Activated CD4-positive, alpha-beta T cell treated with anti-CD3 and anti-CD28 coated beads, Interleukin-2, Interleukin-4, amounts not matched to agents 100 ng/mL and 50 ng/mL, durations not matched to agents 16 hours and 8 hours (primary cell): ENCODE measurements at places on chromosomes 5 and 9.

DNA sequence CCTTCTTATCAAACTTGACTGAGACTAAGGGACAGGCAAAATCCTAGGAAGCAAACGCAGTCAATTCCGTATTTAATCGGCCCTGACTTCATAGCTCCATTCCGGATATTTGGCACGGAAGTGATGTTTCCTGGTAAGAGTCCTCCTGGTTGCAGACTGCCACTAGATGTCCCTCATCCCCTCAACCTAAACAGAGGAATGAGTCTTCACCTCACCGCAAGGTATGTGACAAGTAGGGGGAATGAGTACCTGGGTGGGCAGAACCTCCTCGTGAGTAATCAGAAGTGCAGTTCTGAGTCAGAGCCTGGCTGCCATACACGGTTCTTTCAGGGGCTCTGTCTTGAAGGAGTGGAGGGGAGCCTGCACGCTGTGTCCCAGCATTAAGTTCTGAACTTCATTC, 173.6 kb downstream of the MUSK start:
- no peak for DNase-seq

GRCh38 chr5:32984851-32985610, 273.9 kb downstream of the NPR3 start:
- DNase-seq, result no peak

- peak; percentile 30 for DNase-seq
These were observed 107.4 kb upstream of the DMAC1 start for GRCh38 chr9:7906783-7907550.

DNA sequence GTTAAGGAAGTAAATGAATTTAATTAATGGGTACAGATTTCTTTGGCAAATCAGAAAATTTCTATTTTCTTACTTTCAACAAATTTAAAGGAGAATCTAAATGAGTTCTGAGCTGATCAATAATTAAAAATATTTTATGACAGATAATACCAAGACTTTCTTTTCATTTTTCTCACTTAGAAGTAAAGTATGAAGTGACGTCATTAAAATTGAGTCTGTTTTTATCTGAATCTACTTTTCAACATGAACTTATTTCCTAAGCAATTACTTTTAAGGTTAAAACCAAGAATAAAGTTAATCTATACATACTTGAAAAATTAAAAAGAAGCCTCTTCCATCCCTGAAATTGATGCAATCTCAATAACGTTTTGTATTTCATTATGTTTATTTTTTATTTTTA, 552.8 kb upstream of the ST8SIA4 start:
- no peak for DNase-seq

GRCh38 chr9:127862075-127863011, 7.9 kb upstream of the ENG start:
- DNase-seq, result no peak

DNA sequence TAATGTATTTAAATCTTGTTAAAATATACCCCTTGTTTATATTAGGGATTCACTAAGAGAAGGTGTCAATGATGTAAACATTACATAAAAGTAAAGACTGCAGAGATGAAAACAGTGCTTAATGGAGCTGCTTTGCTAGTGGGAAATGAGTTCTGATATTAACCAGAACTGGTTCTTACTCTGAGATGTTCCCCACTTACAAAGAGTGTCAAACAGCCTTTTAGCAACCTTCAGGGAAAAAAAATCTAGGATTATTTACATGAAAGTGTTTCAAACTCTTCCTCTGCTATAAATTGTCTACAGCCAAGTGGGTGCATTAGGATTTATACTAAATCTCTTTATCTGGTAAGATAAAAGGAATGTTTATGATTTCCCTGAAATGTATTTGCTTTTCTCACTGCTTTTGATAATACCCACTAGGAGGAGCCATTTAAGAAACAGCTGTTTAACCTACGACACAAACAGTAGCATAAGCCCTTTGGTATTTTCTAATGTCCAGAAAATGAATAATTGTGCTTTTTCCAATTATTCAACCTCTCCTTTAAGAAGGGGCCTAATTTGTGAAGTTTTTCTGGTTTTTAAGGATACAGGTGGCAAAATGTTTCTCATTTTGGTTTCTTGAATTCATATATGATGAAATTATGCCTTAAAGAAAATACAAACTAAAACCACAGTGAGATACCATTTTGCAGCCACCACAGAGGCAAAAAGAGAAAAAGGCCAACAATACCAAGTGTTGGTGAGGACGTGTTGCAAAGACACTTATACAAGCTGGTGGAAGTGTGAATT, 186.3 kb downstream of the TLE4 start:
- DNase-seq, result no peak

DNA sequence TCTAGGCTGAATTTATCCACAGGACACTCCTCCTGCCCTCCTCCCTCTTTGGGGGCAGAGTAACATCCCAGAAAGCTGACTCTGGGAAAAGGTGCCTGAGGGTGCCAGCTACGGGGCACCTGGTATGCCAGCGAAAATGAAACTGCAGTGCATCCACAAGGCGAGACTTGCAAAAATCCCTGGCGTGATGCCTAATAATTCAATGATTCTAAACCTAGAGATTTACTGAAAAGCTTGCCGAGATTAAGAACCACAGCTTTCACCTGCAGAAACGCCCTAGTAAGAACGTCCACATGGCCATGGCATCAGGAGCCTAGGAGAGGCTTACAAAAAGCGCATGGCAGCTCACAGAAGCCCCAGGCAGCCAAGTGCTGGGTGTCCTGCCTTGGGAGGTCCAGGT, 20.9 kb downstream of the CCNJL start:
- DNase-seq, result no peak

- DNase-seq, result no peak
These were observed 1294.8 kb upstream of the ACO1 start for GRCh38 chr9:31089549-31090221.

DNA sequence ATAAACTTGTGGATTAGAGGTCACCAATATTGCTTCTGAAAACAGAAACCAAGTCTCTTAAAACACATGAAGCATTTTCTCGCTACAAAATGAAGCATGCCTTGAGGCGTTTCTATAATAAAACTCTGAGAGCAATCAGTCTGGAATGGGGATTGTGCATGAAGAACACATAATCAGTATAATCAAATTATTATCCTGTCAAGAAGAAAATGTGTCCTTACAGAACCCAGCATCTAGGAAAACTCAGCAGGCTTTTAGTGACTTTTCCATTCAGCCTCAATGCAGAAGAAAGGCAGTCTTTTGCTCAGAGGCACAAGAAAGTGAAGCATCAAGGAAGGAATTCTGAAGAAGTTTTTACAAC, 121.9 kb downstream of the CDH18 start:
- no peak for DNase-seq

DNA sequence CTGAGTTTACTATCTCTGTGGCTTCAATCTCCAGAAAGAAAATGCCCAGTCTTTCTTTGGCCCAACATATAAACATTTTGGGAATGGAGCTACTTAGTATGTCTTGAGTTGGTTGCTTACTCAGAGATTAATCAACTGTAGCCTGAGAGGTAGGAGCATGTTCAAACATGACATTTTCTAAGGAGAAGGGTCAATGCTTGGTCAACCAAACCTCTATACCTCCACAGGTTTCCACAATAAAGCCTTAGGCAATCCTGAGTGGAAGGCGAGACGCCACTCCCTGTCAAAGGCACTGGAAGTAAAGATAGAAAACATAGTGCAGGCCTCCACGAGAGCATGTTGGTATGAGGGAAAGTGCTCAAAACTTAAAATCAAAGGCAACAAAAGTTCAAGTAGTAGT, 411.4 kb downstream of the KCTD16 start:
- DNase-seq, result no peak

DNA sequence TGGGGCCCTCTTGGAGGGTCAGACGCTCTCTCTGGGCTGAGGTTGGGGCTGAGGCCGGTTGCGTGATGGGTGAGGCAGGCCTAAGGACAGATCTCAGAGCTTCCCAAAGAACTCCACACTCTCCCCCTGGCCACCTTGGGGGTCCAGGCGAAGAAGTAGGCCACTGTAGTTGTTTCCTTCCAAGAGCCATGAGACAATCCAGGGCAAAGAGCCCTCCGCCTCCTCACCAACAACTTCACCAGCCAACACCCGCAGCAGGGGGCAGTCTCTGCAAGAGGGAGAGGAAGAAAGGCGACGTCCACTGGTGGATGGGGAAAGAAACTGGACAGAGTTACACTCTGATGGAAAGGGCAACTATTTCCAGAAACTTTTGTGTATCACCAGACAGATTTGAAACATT, 10.7 kb downstream of the SLC35A4 start:
- no peak for DNase-seq

DNA sequence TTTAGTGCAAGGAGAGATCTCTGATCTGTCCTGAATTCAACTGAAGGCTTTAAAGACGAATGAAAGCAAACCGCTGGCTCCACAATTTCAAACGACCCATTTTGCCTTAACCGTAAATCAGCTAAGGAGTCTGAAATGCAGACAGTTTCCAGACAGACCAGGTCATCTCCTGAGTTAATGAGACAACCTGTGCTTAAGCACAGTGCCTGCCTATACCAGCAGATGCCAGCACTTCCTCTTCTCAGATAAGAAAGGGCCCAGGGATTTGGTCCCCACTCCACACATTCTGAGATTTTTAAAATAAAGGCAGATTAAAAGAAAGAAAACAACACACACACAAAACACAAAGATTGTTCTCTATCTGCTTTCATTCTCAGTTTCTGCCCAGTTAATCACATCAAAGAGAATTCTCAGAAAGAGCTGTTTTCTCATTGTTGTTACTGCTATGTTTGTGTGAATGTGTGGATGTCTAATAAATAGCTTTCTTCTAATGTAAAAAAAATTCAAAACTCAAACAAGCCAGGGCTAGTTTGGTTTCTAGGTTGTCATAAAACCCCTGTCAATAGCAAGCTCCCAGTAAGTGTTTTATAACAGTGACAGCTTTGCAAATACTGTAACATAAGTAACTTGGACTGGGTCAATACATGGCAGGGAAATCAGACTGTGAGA, 157.7 kb upstream of the SLC24A2 start:
- peak; percentile 22 for DNase-seq

GRCh38 chr5:2430606-2431005, 320.9 kb downstream of the IRX2 start:
- DNase-seq, result no peak

- DNase-seq, result peak; percentile 36
These were observed 566.0 kb downstream of the CAAP1 start for GRCh38 chr9:26326563-26326962.

DNA sequence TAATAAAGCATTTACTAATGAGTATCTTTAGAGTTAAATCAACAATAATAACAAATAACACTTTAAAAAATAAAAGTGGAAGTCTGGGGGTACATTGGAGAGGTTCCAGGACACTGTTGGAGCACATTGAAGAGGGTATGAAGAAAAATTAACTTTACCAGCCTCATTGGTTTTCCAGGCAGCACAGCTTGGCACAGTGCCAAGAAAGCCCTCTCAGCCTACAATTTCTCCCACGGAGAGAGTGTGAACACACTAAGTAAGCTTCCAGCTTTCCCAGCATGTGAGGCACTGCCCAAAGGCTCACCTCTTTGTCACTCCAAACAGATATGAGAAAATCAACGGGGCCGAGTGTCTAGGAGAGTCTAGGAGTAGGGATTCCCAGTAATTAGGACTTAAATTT, 1912.8 kb upstream of the NUDT12 start:
- no peak for DNase-seq

GRCh38 chr5:179963375-179963774, 55.7 kb upstream of the TBC1D9B start:
- no peak for DNase-seq

DNA sequence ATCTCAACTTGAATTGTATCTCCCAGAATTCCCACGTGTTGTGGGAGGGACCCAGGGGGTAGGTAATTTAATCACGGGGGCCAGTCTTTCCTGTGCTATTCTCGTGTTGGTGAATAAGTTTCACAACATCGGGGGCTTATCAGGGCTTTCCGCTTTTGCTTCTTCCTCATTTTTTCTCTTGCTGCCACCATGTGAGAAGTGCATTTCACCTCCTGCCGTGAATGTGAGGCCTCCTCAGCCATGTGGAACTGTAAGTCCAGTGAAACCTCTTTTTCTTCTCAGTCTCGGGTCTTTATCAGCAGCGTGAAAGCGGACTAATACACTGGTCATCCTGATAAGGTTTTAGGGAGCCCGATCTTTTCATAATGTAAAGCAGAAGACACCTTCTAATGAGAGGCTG, 687.0 kb upstream of the FTMT start:
- no peak for DNase-seq

DNA sequence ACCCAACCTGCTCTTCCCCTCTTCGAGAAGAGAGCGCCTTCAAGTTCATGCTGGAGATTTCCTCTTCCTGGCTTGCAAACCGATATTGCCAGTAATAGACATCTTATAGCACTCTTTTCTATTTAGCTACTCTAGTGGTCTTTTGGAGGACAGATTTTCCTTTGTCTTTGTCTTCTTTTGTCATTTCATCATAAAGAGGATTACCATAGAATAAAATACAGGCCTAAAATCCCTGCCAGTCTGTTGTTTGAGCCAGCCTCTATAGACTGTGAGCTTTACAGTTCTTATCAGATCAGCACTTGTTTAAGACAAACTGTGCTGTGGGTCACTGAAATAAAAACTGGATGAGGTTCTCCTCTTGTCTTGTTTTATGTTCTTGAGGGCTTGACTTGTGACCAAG, 802.8 kb downstream of the NR2F1-AS1 start:
- DNase-seq, result no peak

- DNase-seq, result no peak
These were observed 229.1 kb downstream of the SEC61B start for GRCh38 chr9:99451112-99451606.
